HepG2 (cell line): ENCODE measurements at places on chromosomes 2 and 18. TPM values are rescaled to one million over a fixed set of nuclear protein-coding genes. Genes with fewer than 3 reads are reported as not detected.

The NCKAP5 gene
- polyA plus RNA-seq: 0.01 and 0.04 TPM in 2 replicates

The ICA1L gene
- polyA plus RNA-seq: 1.5 and 2.0 TPM in 2 replicates

The MOGAT1 gene
- polyA plus RNA-seq: 0.81 and 0.98 TPM in 2 replicates

The SCN3A gene
- 0.03 TPM in 1 of 2 replicates, not detected in the other for polyA plus RNA-seq

The TUBA3E gene
- polyA plus RNA-seq: not detected in 2 replicates

The EVX2 gene
- not detected in 2 replicates for polyA plus RNA-seq
